GM13977 (cell line): ENCODE measurements at places on chromosomes 12 and 14.

DNA sequence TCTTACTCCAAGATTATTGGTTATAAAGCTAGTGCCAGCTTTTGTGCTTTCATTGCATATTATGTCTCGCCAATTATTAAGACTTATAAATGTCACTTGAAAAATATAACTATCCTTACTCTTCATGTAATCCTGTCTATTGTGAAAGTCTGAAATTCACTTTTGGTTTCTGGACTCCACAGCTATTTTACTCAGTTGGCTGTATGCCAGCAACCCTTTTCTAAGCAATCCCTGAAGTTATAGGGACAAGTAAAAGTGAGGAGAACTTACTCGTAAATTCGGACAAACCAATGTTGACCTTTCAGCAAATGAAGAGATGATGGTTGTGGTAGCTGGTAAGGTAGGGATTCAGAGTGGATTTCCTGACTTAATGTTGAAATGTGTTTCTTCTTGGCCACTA lies 196.3 kb downstream of the NPAS3 start:
- DNase-seq, result no peak

- no peak for DNase-seq
These were observed 179.4 kb downstream of the KSR2 start for GRCh38 chr12:117789195-117789912.

DNA sequence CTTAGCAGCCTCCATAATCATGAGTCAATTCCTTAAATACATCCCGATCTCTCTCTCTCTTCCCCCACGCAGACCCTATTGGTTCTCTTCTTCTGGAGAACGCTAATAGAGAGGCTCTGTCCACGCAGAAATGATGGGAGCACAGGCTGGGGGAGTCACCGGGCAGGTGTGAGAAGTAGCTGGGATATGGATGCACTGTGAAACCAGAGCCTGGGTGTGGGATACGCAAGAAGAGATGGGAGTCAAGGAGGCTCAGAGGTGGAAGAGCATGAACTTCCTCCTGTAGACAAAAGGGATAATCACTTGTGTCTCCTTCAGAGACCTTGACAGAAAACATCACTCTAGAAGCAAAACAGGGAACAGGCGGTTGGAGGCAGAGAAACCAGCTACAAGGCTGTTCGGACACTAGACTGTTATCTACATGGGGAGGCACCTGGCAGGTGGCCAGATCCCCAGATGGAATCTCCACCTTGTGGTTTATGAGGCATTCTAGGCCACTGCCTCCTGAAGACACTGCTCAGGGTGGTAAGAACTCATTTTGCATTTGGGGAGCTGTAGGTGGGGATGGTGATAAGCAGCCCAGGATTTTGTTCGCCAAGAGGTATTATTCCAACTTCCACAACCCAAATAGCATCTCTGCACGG lies 7.2 kb upstream of the SELPLG start:
- no peak for DNase-seq

DNA sequence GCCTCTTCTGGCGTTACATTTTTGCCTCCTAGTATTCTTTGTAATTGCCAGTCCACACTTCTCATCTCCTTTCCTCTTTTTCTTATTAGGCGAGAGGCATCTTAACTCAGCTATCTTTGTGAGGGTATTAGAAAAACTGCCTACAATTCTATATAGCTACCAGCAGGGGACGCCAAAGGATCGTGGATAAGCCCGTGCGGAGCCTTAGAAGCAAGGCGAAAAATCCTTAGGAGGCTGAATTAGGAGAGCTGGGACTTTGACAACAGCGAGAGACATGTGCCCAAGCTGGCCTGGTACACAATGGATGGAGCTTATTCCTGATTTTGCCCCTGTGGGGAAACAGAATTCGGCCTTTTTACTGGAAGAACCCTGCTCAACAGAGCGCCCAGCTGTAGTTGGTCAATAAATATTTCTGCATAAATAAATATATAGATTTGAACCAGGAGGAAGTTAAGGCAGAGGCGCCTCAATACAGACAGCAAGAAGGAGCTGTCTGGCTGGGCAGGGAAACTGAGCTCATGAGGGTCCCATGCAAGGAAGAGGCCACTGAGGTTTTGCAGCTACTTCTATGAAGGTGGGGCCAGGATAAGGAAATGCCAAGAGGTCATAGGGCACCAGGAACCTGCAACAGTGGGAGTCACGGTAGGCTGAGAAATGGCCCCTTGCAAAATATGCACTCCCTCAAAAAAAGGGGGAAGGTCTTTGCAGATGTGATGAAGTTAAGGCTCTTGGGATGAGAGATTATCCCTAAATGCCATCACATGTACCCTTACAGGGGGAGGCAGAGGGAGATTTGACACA lies 14.6 kb upstream of the RBM19 start:
- peak; percentile 45 for DNase-seq

DNA sequence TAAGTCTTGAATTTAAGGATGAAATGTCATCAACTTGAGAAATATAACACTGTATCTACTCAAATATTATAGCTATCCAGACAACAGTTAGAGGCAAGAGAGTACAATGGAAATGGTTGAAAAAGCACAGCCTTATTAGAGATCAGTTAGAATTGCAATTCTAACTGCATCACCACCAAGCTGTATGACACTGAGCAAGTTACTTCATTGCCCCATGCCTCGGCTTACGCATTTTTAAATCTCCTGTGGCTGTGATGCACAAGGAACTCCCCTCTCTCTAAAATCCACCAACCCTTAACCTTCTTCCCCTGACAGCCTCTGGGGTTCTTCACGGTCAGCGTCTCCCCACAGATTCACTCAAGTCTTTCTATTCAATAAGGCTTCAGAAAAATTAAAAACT lies 75.1 kb downstream of the MED13L start:
- DNase-seq, result no peak

- DNase-seq, result no peak
These were observed 76.3 kb downstream of the ESR2 start for GRCh38 chr14:64217834-64218233.

GRCh38 chr12:45666816-45667215 lies 62.7 kb upstream of the ARID2 start:
- DNase-seq, result no peak

GRCh38 chr12:101077791-101078528 lies 132.1 kb downstream of the SLC5A8 start:
- no peak for DNase-seq

GRCh38 chr14:105931808-105932483 lies 405.6 kb downstream of the TMEM121 start:
- peak; percentile 31 for DNase-seq

DNA sequence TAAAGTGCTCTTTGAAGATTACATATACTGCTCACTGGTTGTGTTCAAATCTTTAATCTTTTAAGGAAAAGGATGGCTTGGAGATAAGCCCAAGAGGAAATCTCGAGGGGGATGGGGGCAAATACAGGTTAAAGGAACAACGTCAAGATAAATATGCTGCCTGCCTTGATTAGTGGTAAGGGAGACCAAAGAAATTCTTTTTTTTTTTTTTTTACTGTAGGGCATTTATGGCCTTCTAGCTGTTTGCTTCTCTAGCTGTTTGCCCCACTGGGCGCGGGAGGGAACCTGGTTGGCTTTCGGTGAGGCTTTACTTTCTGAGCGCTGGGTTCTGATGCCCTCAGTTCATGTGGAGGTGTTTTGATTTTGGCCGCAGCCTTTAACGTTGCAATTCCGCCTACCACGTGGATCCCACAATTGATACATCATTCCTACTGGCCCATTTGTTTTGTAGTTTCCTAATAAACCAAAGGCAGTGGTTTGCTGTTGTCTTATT lies 5.7 kb downstream of the CCND2 start:
- no peak for DNase-seq

DNA sequence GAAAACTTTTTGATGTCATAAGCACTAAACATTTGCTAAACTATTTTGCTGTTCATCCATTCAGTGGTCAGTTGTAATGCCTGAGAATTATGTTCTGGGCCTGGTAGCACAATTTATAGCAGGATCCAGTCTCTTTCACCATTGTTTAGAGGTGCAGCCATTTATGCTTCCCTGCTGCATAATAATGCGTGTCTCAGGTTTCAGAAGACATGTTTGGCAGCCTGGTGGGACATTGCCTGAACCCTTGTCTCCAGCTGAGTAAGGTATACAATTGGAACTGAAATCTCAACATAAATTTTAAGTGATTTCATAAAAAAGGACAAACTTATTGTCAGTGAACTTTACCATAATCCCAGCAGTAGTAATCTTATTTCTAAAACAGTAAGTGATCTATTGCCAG lies 94.8 kb downstream of the POLR3B start:
- DNase-seq, result no peak

- DNase-seq, result peak; percentile 66
These were observed 86.6 kb downstream of the KDM2B start for GRCh38 chr12:121494093-121494787.

DNA sequence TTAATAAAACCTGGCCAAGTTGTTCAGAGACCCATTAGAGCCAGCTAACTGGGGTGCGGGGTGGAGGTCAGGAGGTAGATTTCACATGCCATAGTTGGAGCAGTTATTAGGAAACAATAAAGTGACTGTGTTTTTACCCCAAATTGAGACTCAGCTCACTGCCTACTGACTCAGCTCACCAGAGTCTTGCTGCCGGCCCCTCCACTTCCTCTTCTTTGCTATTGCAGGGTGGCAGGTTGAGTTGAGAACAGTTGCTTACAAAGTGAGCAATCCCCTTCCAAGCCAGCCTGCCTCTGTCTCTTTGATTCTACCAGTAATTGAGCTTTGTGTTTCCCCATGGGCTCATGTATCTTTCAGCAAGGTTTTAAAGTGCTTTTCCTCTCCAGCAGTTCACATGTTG lies 12.9 kb downstream of the ST8SIA1 start:
- no peak for DNase-seq

DNA sequence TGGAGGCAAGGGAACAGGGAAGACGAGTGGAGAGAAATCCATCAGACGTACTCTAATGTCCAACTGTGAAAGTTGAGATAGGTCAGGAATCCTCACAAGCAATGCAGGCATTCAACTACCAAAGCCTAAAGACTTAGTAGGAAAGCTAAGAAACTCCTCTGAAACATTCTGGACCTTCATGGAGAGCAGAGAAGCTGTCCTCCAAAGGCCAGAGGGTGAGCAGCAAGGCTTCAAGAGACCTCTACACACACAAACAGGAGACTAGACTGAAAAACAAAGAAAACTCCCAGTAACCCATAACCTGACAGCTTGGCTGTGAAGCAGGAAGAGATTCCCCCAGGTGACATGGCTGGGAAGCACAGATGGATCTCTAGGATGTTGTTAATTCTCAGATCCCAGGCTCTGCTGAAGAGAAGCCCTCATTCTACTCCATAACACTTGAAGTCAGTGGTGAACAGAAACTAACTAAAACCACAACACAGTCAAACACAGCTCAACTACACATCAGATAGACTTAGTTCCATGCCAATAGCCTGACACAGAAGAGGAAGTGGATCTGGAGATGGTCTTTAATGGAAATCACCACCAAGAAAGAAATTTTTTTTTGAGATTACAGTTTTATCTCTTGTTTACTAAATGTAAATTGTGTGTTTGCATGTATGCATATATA lies 23.2 kb upstream of the LYZ start:
- DNase-seq, result peak; percentile 29

GRCh38 chr14:77708749-77709148 lies 846 bp downstream of the SLIRP start:
- no peak for DNase-seq

DNA sequence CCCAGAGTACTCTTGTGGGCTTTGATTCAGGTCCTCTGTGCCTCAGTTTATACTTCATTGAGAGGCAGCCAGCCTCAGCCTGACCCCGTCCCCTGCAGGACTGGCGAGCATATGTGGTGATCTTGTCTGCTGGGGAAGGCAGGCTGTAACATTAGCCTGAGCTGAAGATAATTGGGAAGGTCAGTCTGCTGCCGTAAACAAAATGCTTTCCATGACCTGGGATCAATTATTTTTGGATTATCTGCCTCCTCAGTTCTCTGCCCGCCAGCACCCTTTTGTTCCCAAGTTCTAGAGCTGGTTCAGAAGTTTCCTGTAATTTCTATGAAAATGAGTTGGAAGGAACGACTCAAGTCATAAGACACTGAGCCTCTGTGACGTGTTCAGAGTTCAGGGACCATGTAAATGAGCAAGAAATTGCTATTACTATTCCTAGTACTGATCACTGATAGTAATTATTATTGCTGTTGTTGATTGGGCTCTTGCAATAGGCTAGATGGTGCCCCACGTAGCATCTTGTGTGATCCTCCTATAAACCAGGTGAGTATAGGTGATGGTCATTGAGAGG lies 4.5 kb downstream of the ORAI1 start:
- DNase-seq, result no peak

DNA sequence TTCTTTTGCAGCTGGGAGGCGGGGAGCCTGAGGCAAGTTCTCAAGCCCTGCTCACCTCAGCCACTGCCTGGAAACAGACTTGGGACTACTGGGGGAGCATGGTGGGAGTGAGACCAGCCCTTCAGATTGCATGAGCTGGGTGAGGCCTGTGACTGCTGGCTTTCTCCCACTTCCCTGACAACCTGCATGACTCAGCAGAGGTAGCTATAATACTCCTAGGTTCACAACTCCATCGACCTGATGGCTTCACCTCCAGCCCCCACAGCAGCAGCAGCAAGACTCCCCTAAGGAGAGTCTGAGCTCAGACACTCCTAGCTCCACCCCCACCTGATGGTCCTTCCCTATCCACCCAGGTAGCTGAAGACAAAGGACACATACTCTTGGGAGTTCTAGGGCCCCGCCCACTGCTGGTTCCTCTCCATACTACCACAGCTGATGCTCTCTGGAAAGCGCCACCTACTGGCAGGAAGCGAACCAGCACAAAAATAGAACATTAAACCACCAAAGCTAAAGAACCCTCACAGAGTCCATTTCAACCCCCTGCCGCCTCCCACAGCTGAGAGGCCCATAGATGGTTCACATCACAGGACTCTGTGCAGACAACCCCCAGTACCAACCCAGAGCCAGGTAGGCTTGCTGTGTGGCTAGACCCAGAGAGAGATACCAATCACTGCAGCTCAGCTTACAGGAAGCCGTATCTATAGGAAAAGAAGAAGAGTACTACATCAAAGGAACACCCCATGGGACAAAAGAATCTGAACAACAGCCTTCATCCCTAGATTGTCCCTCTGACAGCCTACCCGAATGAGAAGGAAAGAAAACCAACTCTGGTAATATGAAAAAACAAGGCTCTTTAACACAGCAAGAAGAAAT lies 68.7 kb downstream of the RPAP3 start:
- no peak for DNase-seq

DNA sequence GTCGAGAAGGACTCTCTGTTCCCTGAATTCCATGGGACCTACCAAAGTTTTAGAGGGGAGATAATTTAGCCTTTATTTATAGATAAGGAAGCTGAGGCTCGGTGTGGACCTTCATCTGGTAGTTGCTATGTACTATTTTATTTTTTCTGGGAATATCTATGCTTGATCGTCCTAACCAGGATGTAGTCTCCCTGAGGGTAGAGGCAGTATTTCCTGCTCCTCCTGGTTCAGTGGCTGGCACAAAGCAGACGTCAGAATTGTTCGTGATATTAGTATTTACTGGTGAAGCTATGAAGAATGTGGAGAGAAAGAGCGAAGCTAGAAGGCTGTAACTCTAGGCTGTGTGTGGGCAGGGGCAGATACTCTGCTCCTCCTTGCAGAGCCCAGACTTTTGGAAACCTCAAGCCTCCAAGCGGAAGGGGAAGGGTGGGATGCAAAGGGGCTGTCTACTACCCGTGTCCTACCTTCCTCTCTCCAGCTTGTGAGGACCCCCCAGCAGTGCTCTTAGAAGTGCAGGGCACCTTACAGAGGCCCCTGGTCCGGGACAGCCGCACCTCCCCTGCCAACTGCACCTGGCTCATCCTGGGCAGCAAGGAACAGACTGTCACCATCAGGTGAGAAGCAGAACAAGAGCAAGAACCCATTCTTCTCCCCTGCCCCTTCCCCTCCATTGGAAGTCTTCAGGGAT lies 1.4 kb downstream of the LRP10 start:
- DNase-seq, result no peak

GRCh38 chr12:122947352-122947792 lies 18.9 kb downstream of the ABCB9 start:
- DNase-seq, result no peak
